Chondrocyte (in vitro differentiated cells): ENCODE measurements at places on chromosomes 4 and X.

GRCh38 chr4:99324979-99325378, 3.8 kb upstream of the ADH1B start:
- DNase-seq: no peak

DNA sequence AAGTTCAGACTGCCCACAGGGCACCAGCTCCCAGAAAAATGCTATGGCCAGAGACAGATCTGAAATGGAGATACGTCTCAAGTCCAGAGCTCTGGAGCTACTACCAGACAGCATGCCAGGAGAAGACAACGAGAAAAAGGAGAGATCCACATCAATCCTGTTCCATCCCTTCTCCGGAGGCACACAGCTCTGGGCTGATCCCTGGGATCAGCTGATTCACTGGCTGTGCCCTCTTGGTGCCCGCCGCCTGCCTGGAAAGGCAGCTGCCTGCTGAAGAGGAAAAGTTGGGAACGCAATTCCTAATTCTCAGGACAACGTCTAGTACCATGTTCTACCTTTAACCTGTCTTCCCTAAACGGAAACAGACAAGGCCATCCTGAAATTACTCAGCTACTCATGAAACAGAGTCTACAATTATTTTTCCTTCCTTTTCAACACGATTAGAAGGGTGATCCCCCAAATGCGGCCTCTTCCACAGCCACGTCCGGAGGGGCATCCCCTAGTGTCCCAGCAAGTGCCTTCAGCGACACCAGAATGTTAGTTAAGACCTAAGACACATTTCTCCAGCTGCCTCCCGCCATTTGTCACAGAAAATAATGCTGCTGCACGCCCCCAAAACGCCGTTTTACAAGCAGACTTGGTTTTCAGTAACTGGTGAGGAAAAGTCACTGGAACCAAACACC, 2.4 kb downstream of the ZFYVE28 start:
- no peak for DNase-seq

- no peak for DNase-seq
Observed at GRCh38 chr4:92524131-92524530, 220.4 kb downstream of the GRID2 start.

- DNase-seq: no peak
Observed at GRCh38 chr4:138348055-138348454, 105.9 kb upstream of the SLC7A11 start.

GRCh38 chr4:26201120-26201519, 119.7 kb upstream of the RBPJ start:
- no peak for DNase-seq

GRCh38 chr4:65391814-65392213, 278.5 kb downstream of the EPHA5 start:
- no peak for DNase-seq

GRCh38 chr4:80484712-80485111, 149.2 kb downstream of the CFAP299 start:
- DNase-seq: no peak

DNA sequence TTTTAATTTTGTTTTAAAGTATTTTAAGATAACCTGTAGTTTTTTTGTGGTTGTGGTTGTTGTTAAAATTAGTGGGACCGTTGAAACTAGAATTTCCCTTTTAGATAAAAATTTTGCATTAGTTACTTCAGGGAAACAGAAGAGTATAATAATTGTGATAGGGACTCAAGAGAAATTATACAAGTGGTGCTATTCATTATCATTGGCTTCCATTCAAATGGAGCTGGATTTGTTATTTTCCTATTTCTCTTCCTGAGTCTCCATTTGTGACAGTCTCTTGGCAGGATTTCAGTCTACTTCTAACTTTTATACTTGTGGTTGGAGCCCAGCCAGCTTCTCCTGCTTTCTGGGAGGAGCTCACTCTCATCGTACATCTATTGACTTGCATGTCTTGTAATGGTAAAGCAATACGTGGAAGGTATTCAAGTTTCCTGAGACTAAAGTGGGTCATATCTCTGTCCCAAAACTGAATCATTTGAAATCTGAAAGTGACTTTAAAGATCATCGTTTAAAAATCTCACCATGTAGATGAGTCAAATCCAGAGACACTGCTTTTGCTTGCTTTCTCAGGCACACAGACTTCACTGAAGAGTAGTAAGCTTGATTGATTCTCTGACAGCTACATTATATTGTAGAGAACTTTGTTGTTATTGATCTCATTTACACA, 155.8 kb downstream of the RPA4 start:
- no peak for DNase-seq

DNA sequence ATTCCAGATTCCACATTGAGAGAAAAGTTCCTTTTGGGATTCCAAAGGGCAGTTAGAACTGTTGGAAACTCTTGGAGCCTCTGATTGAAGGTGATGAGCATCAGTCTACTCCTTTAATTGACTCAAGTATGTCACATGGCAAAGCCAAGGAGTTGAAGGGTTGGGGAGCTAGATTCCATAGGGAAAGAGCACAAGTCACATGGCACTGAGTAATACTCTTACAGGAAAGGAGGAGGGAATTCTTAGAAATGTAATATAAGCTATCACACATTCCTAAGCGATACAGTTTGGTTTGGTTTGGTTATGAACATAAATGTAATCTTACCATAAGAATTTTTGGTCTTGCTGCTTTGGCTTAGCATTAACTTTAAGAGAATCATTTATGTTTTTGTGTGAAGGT, 15.7 kb downstream of the SPCS3 start:
- DNase-seq: no peak
